ENCODE measurements at places on chromosomes 12 and 14.

GRCh38 chr12:11756022-11756421, 106.5 kb downstream of the ETV6 start:
- DNase-seq: peak; percentile 52

GRCh38 chr12:107670999-107671643, 14.5 kb upstream of the PWP1 start:
- DNase-seq: no peak

- peak; percentile 56 for DNase-seq
These were observed 218.8 kb downstream of the KITLG start for GRCh38 chr12:88361493-88361892.

DNA sequence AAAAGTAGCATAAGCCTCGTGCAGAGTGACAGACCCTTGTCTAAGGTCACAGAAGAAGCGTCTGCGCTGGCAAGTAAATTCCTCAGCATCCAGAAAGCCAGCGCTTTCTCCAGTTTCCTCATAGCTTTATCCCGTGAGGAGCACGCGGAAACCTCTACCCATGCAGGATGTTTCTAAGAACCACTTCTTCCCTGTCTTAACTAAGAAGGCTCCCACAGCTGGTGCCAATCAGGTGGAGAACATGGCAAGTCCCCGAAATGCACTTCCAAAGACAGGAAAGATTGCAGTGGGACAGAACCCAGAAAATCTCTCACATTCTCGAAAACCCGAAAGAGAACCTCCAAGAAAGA, 968 bp upstream of the ARID4A start:
- peak; percentile 51 for DNase-seq

DNA sequence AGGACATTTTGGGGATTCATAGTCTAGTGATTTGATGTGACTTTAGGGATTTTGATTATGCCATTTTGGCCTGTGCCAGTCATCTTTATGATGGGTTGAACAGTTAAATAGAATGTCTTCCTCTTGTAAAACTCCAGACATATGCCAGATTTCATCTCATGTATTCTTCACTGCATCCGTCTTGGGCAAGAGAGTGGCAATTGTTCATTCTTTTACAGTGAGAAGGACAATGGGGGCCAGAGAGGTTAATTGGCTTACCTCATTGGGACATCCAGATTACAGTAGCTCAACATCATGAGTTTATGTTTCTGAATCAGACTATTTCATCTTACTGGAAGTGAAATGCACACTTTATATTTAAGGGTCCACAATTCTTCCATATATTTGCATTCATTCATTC, 108.2 kb upstream of the SLC38A2 start:
- DNase-seq: no peak

- no peak for DNase-seq
These were observed 85.6 kb downstream of the GLT1D1 start for GRCh38 chr12:128938886-128939285.

DNA sequence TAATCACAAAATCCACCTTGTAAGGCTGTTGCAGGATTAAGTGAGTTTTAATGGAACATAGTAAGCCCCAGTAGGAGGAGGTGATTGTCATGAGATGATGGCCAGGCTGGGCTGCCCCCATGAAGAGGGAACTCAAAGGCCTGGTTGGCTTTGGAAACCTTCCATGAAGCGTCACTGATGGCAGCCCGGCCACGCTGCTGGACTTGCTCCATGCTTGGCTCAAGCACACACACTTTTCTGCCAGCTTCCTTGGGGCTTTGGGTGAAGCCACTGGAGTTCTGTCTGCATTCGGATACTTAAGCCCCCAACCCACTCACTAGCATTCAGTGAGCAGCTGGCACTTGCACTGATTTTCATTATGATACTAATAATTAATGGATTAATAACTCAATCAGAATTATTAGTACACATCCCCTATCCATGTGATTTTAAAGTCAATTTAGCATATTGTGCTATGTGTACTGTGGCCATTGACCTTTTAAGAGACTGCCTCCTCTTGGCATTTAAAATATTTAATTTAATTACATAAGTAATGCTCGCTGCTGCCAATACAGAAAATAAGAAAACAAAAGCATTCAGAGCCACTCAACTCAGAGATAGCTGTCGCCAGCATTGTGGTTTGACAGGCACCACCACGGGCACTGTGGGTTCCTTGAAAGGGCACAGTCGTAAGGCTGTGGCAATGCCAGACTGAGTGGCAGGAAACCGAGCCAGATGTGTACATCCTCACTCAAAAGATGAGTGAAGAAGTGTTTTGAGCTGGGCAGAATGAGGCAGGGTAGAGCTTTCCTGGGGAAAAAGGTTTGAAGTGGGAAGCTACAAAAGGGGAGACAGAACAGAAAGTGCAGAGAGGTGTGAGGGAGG, 15.9 kb downstream of the KRT85 start:
- DNase-seq: no peak

GRCh38 chr12:28574746-28575592, 384.7 kb downstream of the CCDC91 start:
- DNase-seq: no peak

DNA sequence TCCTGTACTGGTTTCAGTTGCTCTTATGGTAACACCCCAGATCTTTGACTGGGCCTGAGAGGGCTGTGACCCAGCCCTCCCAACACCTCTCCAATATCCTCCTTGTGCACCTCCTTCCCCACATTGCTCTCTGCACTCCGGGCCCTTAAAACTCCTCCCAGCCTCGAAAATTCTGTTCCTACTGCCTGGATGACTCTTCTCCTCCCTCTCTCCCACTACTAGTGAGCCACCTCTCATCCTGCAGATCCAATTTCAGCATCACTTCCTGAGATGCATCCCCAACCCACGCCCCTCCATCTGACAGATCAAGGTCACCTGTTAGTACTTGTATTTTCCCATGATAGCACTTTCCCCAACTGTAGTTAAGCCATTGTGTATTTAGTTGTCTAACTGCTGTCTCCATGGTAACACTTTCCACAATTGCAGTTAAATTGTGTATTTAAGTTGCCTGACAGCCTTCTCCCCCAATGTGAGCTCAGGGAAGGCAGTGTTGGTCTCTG, 11.5 kb upstream of the NT5DC3 start:
- no peak for DNase-seq

DNA sequence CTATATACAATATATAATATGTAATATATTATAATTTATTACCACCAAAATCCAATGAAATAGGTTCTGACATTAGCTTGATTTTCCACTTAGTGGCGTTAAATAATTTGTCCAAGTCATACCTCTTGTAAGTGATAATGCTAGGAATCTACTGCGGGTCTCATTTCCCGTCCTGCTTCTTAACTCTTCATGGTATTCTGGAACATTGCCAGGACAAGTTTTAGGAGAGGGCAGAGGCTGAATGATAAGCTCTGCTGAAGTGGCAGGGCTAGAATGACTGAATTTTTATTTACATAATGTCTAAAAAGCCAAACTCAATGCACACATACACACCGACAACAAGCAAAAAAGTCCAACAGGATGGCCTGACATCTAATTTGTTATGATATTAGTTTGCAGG, 70.4 kb upstream of the PTPRQ start:
- no peak for DNase-seq

- DNase-seq: peak; percentile 79
These were observed 223.7 kb downstream of the PELI2 start for GRCh38 chr14:56341766-56342493.

- DNase-seq: peak; percentile 63
These were observed 72.3 kb upstream of the KRAS start for GRCh38 chr12:25322918-25323531.

DNA sequence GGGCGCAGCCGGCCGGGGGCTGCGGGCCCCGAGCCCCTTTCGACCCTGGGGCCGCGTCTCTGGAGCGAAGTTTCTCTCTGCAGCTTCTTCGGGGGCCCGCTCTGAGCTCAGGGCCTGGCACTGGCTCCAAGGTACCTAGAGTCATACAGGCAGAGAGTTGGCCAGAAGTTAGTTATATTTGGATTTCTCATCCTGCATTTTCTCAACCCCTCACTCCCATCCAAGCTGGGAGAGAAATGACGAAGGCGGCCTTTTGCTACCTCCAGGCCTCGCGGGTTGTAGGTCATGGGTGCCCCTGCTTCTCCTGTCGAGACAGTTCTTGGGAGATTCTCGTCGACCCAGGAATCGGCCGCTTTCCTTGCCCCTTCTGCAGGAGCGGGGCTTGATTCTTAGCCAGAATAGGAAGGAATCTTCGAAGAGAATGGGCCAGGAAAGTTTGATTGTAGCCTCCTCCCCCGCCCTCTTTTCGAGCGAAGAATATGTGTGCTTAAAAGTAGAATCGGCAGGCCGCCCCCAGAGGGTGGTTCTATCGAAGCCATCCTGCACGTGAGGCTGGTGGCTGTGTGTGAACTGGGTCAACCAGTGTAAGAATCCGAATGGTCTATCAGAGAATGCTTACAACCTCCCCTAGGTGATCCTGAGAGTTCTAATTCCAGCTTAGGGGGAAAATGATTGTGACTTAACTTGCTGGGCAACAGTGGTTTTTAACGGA, 785 bp downstream of the MLEC start:
- DNase-seq: peak; percentile 31

DNA sequence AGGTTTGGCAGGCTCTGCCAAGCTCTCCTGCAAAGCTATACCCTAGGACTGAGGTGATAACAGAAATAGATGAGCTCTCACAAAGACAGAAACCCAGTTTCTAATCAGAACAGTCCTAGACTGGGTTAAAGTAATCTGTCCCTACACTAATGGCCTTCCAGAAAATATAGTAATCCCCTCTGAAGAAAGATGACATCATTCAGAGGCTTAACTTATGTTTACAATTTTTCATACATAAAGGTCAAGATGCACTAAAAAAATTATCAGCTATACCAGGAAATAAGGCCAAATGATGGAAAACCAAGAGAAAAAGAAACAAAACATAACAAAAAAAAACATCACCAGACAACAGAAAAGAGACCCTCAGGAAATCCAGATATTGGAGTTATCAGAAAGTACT, 4.9 kb upstream of the WASHC4 start:
- no peak for DNase-seq

- DNase-seq: peak; percentile 72
These were observed 599 bp upstream of the TRHDE start for GRCh38 chr12:72271451-72272090.

All from fibroblast of skin of back (primary cell).